Fibroblast of skin of scalp (primary cell): ENCODE measurements at places on chromosomes 6 and 20.
A peak's percentile ranks its signal among the peaks of the same experiment; 100 is the strongest.

DNA sequence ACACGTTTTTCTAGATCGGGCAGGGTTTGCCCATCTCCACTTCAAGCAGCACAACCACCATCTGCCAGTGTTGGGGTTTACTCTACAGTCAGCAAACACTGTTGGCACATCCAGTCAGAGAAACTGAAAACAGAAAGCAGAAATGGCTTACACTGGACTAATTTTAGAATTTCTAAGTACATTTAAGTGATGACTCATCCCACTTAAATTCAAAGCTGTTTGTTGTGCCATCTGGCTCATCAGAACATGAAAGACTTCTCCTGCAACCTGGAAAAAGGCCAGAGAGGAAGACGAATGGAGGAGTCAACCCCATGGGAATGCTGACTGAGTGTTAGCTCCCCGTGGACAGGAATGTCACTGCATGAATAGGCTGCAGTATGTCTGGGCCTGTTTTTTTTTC is 21.8 kb downstream of the FAM209B start:
- DNase-seq: peak; percentile 97

DNA sequence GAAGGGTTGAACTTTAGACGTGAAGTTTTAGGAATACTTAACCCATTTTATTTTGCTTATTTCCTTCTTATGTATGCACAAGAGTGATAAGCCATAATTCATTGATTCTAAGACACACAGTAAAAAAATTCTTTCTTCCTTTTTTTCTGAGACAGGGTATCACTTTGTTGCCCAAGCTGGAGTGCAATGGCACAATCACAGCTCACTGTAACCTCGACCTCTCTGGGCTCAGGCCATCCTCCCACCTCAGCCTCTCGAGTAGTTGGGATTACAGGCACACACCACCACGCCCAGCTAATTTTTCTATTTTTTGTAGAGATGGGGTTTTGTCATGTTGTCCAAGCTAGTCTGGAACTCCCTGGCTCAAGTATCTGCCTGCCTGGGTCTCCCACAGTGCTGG is 116.6 kb upstream of the RNF24 start:
- no peak for DNase-seq

GRCh38 chr20:61025536-61025935 is 226.5 kb upstream of the CDH4 start:
- no peak for DNase-seq

DNA sequence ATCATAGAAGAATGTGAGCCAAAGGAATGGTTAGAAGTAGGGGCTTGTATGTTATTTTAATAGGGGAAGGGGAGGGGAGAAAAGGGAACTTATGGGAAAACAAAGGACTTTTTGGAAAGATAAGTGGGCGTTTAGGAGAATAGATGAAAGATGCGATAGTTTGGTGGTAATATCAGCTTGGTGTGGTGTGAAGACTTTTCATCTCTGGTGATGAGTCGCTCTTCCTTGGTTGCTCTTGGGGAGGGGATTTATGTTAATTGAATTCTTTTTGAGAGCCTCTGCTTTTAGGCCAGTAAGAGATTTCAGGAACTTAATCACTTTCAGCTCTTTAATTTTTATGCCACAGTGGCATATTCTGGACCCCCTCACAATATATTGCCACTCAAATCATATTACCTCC is 10.8 kb downstream of the HECA start:
- DNase-seq: no peak

- peak; percentile 89 for DNase-seq
These were observed 55.7 kb downstream of the SNX5 start for GRCh38 chr20:17912916-17913315.

DNA sequence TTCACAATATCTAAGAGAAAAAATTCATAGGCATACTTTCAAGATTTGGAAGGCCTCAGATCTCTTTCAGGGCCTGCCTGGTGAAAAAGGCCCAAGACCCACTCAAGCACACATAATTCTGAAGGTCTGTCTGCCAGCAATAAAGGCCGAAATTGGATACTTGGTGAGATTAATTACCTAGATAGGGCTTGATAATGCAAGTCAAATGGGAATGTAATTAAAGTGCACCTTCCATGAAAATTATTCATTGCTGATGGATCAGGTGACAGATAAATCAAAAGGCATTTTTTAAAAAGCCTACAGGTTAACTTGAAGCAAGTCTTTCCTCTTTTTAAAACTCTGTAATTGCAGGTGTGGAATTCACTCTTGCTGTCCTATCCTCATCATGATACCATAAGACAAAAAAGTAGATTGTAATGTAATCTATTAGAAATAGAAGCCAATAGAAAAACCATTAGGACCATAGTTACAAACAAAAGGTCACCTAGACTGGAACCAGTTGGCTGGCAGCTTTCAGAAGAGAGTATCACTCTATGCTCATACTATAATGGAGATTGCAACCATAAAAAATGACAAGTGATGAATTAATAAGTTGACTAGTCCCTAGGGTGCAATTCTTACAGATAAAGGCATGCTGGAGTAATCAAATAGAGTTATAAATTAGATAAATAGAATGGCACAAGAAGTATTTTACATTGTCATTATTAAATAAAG is 77.3 kb downstream of the EPHA7 start:
- no peak for DNase-seq

- no peak for DNase-seq
These were observed 61.6 kb downstream of the PHACTR3 start for GRCh38 chr20:59665656-59666555.

- no peak for DNase-seq
These were observed 19.8 kb upstream of the TFAP2C start for GRCh38 chr20:56609321-56609720.

DNA sequence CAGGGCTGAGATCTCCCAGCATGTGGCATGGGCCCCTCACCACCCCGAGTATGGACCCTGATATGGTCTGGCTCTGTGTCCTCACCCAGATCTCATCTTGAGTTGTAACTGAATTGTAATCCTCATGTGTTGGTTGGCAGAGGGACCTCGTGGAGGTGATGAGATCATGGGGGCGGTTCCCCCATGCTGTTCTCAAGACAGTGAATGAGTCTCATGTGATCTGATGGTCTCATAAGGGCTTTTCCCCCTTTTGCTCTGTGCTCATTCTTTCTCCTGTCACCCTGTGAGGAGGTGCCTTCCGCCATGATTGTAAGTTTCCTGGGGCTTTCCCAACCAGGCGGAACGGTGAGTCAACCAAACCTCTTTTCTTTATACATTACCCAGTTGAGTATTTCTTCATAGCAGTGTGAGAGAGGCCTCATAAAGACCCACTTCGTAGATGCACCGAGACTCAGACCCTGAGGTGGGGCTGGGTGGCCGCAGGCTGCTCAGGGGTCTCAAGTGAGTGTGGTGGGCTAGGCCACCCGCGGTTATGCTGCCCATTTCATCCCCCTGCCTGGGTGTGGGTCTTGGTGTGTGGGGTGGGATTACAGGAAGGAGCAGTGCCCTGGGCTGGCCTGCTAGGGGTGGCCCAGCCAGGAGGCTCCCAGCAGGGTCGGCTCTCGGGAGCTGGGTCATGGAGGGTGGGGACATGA is 26.2 kb upstream of the GATA5 start:
- DNase-seq: no peak
